ENCODE measurements at places on chromosomes 6 and 20.

- no peak for DNase-seq
Observed at GRCh38 chr6:27428966-27429365, 40.4 kb downstream of the ZNF391 start.

GRCh38 chr6:163356324-163356723, 58.2 kb upstream of the QKI start:
- no peak for DNase-seq

GRCh38 chr6:135458051-135458450, 39.5 kb downstream of the AHI1 start:
- no peak for DNase-seq

GRCh38 chr6:16184129-16184528, 54.3 kb upstream of the GMPR start:
- DNase-seq: no peak

DNA sequence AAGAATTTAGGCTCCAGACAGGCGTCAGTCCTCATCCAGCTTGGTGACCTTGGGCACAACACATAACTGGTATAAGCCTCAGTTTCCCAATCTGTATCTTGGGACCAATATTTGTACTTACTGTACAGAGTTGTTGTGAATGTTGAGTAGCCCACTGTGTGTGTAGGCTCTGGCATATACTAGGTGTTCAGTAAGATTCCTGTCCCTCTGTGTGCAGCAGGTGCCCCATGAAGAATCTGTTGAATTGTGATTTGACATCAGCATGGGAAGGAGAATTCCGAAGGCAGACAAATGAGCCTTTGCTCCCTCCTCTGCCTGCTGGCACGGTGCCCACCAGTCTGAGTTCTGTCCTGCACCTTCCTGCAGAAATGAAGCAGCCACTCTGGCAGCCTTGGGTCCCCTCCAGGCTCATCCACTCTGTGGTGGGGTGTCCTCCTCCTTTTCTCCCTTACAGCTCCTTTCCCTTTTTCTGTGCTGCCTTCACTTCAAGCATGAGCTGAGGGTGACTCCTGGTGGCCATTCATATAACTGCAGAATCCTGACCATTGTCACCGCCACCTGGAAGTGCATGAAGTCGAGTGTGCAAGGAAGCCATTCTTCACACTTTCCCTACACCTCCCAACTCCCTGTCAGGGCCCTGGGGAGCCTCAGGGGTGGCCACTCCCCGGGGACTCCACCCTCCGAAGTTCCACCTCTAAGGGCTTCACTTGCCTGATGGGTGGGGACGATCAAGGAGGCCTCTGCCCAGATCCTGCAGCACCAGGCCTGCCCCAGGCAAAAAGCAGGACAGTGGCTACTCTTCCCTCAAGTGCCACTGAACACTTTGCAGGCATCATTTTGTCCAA, 48.2 kb downstream of the MRPL14 start:
- DNase-seq: peak; percentile 56

GRCh38 chr6:119132261-119132981, 54.0 kb upstream of the FAM184A start:
- DNase-seq: no peak

GRCh38 chr6:32954986-32955802, 2.3 kb upstream of the HLA-DMA start:
- no peak for DNase-seq

- no peak for DNase-seq
Observed at GRCh38 chr6:107786179-107786578, 37.9 kb downstream of the SCML4 start.

DNA sequence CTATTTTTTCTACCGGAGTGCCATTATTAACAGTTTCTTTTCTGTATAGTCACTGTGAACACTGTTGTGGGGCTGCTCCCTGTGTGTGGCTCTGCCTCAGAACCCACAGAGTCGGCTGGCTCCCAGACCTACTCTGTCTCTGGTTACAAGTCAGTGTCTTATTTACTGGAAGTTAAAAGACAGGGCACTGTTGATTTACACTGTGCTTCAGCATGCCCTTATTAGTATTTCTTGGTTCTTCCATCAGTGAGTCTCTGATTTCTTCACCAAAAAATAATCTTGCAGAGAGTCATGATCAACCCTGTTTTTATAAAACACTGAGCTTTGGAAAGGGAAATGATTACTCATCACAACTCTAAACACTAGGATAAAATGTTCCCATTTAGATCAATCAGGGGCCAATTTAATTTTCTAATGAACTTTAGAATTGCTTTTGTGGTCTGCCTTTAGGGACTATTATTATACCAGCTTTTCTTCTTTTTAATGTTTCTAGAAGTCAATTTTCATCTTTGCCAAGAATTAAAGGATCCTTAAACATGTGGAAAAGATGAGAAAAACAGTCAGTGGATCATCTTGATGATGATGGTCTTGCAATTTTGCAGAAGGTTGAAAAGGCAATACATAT, 92.6 kb downstream of the UTRN start:
- DNase-seq: no peak

DNA sequence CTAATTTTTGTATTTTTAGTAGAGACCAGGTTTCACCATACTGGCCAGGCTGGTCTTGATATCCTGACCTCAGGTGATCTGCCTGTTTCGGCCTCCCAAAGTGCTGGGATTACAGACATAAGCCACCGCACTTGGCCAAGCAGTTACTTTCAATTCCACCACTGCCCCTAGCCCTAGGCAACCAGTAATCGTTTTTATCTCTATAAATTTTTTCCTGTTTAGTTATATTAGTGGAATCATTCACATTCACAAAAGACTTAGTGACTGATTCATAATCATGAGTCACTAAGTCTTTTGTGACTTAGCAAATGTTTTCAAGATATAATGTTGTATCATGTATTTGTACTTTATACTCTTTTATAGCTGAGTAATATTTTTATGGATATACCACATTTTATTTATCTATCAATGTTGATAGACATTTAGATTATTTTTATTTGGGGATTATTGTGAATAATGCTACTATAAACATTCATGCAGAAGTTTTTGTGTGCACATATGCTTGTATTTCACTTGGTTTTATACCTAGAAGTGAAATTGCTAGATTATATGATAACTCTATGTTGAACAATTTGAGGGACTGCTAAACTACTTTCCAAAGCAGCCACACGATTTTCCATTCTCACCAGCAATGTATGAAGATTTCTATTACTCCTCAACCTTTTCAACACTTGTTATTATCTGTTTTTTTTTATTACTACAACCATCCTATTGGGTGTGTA, 421.4 kb upstream of the ID4 start:
- DNase-seq: no peak

- no peak for DNase-seq
Observed at GRCh38 chr6:56802584-56802983, 152.3 kb upstream of the BEND6 start.

- DNase-seq: no peak
Observed at GRCh38 chr6:42352856-42353564, 98.7 kb downstream of the TRERF1 start.

DNA sequence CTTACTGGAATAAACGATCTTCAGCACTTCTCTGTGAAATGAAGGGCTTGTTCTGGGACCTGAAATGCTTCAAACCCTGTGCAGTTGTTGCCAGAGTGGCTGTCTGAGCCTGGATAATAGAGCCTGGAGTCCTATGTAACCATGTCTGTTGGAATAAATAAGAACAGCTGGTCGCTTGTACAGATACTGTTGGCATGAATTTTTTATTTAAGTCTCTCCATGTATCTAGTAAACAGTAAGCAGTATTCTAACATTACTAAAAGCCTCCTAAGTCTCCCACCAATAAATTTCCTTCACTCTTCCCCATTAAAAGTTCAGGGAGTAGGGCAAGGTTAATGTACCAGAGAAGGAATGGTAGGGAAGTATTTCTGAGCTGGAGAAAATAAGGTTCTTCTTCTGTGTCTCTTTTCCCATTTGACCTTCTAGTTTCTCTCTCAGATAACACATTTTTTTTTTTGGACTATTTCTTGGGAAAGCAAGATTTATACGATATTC, 227.5 kb downstream of the PRL start:
- no peak for DNase-seq

DNA sequence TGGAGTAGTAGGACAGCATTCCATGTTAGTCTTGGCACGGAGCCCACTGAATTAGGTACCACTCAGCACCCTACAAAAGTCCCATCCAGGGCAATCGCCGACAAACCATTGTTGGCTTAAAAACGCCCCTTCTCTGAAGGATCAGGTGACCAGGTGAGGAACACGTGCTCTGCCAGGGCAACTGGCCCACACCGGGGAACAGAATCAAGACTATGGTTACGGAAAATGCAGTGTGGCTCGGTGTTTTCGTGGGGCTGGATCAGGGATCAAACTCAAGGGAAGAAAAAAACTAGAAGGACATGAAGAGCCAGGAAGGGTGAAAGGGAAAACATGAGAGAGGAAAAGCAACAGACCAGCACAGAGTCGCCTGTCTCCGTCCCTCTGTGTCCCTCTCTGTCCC, 177.8 kb upstream of the ARID1B start:
- no peak for DNase-seq

DNA sequence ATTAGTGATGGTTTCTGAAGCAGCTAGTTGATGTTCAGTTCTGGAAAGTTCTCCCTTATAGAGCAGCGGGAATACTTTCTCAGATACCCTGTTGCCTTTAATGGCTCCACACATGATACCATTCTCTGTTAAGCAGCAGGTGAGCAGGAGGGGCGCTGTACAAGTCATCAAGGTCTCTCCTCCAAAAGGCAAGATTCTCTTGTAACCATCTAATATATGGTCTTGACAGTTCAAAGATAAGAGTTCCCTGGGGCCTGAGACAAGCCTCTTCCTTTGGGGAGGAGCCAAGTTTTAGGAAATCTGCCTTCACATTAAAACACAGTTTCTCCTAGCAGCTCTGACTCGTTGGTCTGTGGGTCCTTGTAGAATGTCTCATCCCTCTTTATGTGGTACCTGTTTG, 258.2 kb downstream of the QKI start:
- DNase-seq: no peak

- no peak for DNase-seq
Observed at GRCh38 chr6:168956141-168956838, 297.4 kb downstream of the THBS2 start.

- no peak for DNase-seq
Observed at GRCh38 chr20:59082077-59082740, 39.6 kb upstream of the PRELID3B start.

DNA sequence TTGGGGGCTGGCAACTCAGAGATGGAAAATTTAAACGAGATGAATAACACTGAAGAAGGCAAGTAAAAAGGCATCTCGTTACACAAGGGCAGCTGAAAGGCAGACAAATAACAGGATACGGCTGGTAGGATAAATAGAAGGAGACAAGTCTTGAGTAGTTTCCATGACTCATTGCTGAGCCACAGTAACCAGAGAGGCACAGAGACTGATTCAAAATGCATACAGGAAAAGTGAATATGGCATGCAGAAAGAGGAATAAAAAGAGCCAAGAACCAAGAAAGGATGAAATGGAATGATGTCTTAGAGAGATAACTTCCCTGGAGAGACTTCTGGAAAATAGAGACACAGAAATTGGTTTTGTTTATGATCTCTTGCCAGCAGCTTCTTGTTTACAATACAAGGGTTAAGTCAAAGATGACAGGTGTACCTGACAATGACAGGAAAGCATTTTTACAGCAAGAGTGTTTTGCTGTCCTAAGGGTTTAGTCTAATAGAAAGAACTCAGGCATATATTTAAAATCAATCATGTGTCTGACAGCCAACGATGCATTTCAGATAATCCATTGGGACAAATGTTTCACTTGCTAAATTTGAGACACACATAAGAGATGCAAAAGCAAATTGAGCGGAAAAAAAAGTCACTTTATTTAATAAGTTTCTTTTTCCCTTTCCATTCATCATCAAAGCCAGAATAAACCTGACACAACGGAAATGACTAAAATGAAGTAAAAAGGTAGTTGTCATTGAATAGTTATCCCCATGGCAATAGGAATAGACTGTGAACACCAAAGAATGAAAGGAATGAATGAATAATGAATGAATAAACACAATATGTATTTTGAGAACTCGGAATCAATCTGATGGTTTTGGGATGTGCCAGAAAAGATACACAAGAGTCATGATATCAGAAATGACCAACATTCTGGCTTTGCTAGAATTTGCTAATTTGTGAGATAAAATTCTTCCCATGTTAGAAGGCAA, 68.0 kb upstream of the KCNQ5 start:
- DNase-seq: no peak

DNA sequence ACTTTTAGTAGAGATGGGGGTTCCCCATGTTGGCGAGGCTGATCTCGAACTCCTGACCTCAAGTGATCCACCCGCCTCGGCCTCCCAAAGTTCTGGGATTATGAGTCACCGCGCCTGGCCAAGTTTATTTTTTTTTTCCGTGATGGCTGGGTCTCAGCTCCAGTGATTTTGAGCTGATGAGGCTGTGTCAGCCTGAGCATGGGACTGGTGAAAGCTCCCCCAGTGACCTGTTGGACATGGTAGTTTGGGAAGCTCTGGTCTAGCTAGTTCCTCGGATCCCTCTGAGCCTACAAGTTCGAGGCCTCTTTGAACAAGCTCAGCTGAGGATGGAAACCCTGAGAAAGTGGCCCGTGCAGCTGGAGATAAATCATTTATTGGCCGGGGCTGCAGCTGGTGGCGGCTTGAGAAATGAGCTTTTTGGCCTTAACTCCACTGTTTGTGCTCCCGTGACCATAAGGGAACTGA, 126.8 kb downstream of the SNX5 start:
- DNase-seq: no peak

GRCh38 chr6:117971637-117972036, 64.6 kb downstream of the SLC35F1 start:
- DNase-seq: no peak

DNA sequence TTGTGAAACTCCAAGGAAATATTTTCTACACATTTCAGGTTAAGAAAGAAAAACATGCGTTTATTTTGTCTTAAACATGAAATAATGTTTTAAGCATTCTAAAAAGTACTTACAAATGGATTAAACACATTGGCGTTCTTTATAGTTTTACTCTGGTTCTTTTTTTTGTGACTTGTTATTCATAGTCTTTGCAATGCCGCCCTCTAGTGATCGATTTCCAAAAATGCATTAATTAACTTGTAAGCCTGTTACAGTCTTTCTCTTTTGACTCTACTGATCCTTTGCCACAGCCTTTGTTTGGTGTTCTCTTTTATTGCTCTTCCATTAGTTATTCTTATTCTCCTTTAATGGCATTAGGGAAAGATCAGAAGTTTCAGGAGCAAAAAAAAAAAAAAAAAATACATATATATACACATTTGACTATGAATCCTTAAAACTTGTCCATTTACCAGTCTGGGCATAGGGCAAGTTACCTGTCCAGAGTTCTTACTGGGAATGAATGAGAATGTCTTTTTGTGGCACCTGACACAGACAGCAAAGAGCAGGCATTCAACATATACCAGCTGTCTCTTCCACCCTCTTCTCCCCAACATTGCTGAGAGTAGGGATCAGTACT, 59.9 kb downstream of the MACROD2 start:
- DNase-seq: no peak

Measured in effector memory CD4-positive, alpha-beta T cell (primary cell).